ENCODE measurements at places on chromosomes 6 and 20.

DNA sequence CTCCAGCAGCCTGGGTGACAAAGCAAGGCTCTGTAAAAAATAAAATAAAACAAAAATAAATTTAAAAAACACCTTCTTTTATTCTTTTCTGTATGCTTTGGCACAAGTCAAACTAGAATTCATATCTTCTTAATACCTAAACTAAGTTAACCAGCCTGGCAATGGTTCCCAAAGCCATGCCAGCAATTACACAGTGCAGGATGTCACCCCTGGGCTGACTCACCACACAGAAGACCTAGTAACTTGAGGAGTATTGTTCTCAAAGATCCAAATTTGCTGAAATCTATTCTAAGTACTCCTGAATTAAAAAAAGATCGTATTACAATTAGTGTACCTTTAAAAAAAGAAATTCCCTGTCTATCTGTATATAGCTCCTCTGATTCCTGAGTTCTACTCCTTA, 162.7 kb upstream of the SGK1 start:
- ATAC-seq, result no peak

DNA sequence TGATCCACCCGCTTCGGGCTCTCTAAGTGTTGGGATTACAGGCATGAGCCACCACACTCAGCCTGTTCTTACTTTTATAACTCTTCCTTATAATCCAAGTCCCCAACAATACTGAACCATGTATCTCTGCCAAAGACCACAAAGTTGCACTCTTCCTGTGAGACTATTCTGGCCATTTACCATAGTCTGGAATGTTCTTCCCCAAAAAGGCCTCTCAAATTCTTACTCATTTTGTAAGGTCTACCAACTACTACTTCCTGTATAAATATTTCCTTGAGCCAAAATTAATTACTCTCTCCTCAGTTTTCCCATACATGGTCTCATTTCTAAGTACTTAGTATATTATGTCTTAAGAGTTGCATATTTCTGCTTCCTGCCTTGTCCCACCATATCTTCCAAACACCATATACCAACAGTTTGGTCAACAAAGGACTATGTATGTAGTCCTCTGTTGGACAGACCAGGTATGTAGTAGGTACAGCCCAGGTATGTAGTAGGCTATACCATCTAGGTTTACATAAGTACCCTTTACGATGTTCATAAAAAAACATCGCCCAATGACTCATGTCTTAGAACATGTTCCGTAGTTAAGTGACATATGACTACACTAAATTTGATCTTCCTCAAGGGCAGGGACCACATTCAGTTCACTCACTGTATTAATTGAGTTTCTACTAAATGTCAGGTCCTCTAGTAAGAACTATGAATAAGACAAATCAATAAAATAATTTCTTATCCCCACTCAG, 22.0 kb downstream of the RANBP9 start:
- ATAC-seq, result no peak

- no peak for ATAC-seq
These were observed 160.4 kb downstream of the TASP1 start for GRCh38 chr20:13478366-13478765.

- no peak for ATAC-seq
These were observed 222.6 kb upstream of the QKI start for GRCh38 chr6:163191704-163192537.

DNA sequence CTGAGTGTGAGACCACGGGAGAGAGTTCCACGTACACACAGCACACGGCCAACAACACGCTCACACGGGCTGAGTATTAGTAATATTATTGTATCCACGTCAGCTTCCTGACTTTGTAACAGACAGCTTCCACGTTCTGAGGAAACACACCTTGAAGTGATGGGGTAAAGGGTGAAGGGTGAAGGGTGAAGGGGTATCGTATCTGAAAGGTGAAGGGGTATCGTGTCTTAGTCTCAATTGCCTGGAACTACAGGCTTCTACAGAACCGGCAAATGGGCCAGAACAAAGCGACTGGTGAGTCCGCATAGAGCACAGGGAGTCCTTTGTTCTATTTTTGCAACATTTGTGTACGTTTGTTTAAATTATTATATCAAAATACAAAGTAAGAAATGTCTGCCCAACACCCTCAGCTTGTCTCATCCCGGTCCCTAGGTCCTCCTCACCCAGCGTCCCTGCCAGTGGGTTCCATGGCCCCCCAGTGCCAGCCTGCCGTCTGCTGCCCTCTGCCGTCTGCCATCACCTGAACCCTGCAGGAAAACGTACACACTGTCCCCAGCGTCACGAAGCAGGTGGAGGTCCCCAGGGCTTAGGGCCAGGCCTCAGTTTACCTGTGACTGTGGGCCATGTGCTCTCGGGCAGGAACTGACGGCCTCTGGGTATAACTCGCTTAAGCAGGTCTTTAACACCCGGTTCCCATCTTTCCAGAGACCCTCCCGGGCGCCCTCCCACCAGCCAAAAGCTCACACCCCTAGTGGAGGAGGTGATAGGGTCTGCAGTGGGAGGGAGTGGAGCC, 4.4 kb upstream of the HELZ2 start:
- no peak for ATAC-seq

- ATAC-seq, result no peak
These were observed at the start of gene SLC22A2 for GRCh38 chr6:160258346-160259142. Gene SLC22A2 (minus strand): TSS chr6:160258821. CDS start chr6:160258757, 64 bp downstream.

- no peak for ATAC-seq
These were observed 8.9 kb downstream of the TGIF2 start for GRCh38 chr20:36582322-36582721.

DNA sequence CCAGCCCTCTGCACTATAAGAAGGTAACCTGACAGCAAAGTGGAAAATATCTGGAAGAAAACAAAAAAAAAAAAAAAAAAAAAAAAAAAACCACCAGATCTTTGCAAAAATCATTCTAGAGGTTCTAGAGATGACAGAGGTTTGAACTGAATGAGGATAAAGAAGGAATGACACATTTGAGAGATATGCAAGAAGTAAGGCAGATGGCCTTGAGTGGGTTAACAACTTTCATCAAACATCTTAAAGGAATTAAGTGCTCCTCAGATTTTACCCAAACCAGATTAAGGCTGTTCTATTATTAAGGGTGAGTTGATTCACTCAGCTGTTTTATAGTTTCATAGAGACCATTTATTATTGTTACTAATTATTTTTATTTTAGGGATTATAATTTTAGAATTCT, 62.0 kb downstream of the RSPO3 start:
- ATAC-seq, result no peak

DNA sequence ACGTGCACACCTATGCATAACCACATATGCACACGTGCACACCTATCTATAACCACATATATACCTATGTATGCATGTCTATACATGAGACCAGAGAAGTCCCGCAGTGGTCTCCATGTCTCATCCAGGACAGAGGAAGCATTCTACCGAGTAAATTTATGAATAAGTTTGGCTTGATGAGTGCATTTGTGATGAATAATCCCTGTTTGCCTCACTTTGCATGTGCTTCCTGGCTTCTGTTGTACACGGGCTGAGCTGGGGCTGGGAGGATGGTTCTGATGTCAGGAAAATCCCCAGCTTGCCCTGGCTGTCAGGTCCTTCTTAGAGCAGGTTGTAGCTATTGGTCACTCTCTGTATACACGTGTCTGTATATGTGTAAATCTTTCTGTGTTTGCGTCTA, 157.6 kb upstream of the RPS6KA2 start:
- ATAC-seq, result no peak

DNA sequence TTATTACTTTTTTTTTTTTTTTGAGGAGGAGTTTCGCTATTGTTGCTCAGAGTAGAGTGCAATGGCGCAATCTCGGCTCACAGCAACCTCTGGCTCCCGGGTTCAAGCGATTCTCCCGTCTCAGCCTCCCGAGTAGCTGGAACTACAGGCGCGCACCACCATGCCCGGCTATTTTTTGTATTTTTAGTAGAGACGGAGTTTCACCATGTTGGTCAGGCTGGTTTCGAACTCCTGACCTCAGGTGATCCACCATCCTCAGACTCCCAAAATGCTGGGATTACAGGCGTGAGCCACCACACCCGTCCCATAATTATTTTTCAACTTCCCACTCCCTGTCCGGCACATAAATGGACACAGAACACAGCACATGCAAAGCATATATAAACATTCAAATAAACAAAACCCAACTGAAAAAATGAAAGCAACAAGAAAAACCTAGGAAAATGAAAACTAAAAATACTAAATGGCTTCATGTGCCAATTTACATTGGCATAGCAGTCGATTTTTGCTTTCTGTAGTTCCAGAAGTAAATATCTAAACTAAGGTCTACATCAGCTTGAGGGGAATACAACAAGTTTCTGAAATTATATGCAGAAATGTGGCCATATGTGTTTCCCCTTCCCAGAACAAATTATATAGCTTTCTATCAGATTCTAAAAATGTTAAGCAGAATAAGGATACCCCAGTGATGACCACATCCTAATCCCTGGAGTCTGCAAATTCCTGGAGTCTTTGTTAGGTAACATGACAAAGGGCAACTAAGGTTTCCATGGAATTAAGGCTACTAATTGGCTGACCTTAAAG, 113.9 kb downstream of the HFE start:
- no peak for ATAC-seq

- peak; percentile 71 for ATAC-seq
These were observed 36.2 kb downstream of the GNAS start for GRCh38 chr20:58888521-58889333.

GRCh38 chr6:11172501-11173327, 59.8 kb downstream of the NEDD9 start:
- peak; percentile 59 for ATAC-seq

GRCh38 chr6:123909989-123910388, 106.3 kb downstream of the NKAIN2 start:
- ATAC-seq, result no peak

DNA sequence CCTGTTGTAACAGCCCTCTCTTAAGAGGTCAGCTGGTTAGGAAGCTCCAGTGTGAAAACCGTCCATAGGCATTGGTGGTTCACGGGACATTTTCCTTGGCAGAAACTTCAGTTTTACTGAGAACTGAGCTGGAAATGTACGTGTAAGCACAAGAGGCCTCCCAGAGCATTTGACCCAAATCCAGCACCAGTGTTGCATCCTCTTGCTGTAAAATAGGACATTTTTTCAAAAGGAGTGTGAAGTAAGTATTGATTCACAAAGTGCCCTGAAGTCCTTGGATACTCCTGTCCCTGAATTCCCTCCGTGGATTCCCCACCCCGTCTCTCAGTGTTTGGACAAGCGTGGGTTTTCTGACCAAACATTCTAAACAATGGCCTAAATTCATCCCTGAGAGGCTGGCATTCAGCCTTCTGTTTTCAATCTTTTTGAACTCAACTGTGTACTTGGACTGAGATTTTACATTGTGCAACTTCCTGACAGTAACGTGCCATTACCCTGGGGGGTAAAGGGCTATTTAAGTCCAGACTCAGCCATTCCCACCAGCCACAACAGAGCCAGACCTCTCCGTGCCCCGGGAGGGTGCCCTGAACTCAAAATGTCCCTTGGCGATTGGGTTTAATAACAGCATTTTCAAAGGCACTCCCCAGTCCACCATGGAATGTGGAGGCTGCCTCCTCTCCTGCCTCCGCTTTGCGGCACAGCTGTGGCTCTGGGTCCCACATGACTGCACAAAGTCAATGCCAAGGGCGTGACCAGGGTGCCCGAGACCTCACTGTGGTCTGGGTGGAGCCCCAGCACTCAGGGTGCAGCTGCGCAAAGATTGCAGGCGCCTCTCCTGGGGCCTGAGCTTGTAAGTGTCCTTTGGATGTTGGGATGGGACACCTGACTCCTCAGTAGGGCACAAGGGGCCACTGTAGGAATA, 92.7 kb upstream of the AFDN start:
- ATAC-seq, result no peak

- no peak for ATAC-seq
These were observed 12.1 kb downstream of the APMAP start for GRCh38 chr20:24980291-24981053.

DNA sequence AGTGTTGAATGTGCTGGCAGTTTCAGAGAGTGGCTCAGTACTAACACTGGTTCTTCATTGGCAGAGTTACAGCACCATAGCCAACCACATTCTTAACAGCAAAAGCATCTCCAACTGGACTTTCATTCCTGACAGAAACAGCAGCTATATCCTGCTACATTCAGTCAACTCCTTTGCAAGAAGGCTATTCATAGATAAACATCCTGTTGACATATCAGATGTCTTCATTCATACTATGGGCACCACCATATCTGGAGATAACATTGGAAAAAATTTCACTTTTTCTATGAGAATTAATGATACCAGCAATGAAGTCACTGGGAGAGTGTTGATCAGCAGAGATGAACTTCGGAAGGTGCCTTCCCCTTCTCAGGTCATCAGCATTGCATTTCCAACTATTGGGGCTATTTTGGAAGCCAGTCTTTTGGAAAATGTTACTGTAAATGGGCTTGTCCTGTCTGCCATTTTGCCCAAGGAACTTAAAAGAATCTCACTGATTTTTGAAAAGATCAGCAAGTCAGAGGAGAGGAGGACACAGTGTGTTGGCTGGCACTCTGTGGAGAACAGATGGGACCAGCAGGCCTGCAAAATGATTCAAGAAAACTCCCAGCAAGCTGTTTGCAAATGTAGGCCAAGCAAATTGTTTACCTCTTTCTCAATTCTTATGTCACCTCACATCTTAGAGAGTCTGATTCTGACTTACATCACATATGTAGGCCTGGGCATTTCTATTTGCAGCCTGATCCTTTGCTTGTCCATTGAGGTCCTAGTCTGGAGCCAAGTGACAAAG, 17.0 kb upstream of the ADGRF4 start:
- no peak for ATAC-seq

DNA sequence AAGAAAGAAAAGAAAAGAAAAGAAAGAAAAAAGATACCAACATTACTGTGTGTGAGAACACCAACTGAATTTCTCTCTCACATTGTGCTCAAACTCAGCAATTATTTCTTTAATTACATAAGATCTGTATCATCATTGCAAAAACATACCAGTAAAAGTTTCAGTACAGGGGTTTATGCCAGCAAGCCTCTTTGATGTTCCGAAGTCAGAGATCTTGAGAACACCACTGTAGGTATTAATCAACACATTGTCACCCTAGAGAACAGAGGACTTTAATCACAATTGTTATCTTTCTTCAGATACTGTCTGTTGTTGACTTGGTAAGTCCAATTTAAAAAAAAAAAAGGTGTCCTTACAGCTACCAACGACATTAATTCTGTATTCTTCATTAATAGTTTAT, 60.9 kb upstream of the MAP7 start:
- ATAC-seq, result no peak

- ATAC-seq, result no peak
These were observed 382.4 kb upstream of the MMS22L start for GRCh38 chr6:97665446-97665845.

- no peak for ATAC-seq
These were observed 441.9 kb downstream of the CD109 start for GRCh38 chr6:74137911-74138310.

DNA sequence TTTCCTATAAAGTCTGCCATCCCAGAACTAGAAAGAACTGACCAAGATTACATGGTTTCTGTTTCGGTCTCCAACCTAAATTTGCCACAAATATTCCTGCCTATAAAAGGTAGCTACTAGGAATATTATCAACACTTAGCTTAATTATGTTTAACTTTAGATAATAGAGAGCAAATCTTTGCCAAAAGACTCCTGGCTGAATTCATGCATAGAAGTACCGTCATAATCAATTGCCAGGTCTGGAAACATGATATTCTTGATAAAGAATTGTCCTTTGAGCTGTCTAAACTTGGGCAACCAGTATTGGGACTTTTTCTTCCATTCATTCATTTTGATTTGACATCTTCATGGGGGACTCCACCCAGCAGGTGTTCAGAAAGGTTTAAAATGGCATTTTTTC, 22.4 kb downstream of the CALHM6 start:
- no peak for ATAC-seq

GRCh38 chr20:21503345-21503744, 10.5 kb downstream of the NKX2-2 start:
- ATAC-seq, result peak; percentile 74

GRCh38 chr6:37097335-37097734, 72.6 kb upstream of the PIM1 start:
- no peak for ATAC-seq

GRCh38 chr6:10526156-10526555, 5.0 kb downstream of the GCNT2 start:
- no peak for ATAC-seq
